ENCODE measurements at places on chromosomes 11 and 22.

GRCh38 chr11:34851916-34852315, 64.3 kb downstream of the APIP start:
- DNase-seq, result no peak

GRCh38 chr22:44183287-44183588, 2.5 kb downstream of the PARVG start:
- no peak for DNase-seq

DNA sequence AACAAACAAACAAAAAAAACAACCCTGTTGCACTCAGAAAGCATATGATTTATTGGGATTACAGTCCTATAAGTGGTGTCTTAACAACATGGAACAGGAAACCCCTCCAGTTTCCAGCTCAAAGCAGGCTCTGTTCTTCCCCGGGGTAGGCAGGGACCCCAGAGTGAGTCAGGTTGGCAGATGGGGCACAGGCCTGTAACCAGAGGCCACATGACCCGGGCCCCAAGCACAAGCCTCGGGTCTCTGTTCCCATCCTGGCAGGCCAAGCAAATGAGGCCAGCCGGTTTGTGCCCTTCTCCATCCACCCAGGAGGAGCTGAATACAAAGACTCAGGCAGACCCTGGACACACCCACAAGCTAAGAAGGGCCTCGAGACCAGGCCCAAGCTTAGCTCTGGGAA, 75.8 kb downstream of the NAT10 start:
- DNase-seq, result no peak

DNA sequence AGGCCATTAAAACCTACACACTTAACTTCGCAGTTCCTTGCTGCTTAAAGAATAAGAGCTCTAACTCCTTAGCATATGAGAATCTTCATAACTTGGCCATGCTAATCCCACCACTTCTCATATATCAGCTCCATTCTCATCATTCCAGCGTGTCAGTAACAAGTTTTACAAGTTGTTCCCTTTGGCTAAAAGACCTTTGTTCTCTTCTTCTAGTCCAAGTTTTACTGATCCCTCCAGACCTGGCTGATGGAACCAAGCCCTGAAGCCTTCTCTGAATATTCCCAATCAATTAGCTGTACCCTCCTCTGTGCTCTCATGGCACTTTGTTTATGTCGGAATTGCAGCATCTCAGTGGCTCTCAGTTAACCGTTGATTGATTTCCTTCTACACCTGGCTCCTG, 35.8 kb downstream of the GAB2 start:
- DNase-seq, result no peak
